A549 (cell line): ENCODE measurements at places on chromosomes 16 and 17.

DNA sequence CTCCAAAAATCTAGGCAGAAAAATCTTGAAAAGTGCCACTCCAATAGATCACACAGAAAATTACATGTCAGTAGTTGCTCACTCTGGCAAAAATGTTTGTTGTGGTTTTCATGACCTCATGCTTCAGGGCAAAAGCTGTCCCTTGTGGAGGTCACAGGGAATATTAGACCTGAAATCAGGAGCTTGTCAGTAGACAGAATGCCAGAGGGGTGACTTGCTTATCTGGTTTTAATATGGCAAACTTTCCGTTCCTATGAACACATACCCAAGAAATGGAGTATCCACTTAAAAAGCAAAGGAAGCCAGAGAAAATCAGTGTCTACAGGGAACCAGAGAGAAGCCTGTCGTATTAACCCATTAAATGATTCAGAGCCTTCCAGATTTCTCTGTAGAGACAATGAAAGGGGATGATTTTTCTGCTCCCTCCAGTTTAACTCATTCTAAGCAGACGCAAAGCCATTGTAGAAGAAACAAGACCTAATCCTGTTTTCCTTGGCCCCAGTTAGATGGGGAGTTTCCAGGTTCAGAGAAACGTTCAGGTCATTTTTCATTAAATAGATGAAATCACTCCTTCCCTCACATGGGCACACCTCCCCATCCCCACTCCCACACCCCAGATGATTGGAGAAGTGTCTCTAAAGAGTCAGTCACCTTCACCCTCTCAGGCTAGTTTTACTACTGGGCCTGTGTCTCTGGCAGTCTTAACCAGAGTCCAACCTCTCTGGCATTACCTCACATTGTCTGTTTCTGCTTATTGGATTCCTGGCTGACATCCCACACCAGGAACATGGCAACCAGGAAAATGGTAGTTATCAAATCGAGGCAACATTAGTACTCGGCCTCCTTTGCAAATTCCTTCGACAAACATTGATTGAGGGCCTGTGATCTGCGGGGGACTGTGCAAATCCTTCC, 6.0 kb downstream of the SOX9 start:
- peak; percentile 81 for DNase-seq

DNA sequence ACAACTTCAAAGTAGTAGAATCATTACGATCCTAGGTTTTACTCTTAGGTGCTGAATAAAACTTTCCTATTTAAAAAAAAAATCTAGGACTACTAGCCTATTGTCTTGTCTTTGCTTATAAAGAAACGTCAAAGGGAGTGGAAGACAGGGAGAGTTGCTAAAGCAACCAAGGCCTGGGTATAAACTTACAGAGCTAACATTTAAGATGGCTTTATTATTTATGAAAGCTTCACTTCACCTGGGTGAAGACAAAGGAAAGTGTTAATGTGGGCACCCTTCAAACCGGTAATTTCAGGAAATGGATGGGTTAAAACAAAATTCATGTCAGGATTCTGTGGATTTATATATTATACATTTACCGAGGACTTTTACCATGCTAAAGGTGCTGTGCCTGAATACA, 2.5 kb downstream of the DUSP14 start:
- DNase-seq = no peak

DNA sequence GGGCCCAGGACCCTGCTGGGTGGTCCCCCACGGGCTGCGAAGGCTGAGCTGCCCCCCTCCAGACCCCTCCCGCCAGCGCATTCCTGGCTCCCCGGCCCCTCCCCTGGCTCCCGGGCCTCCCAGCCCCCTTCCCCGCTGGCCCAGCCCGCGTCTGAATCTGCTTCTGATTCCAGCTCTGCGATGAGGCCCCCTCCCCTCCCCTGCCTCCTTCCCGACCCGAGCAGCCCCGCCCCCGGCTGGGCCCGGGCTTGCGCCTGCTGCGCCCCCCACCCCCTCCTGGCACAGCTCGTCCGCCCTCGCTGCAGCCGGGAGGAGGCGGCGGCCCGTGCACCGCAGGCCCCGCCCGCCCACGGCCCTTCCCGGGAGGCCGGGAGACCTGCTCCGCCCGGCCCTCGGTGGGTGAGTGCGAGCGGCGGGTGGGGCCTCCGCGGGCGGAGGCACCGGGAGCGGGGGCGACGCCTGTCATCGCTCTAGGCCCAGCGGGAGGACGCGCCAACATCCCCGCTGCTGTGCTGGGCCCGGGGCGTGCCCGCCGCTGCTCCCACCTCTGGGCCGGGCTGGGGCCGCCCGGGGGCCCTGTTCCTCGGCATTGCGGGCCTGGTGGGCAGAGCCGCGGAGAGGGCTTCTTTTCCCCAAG, at the start of gene NTN3:
TSS of gene NTN3 (plus strand) at position 282 of the 637 bp plus-strand sequence. CDS start 405 bp downstream, outside the sequence.
- no peak for DNase-seq

GRCh38 chr16:87469169-87469568, 23.7 kb downstream of the ZCCHC14 start:
- no peak for DNase-seq

DNA sequence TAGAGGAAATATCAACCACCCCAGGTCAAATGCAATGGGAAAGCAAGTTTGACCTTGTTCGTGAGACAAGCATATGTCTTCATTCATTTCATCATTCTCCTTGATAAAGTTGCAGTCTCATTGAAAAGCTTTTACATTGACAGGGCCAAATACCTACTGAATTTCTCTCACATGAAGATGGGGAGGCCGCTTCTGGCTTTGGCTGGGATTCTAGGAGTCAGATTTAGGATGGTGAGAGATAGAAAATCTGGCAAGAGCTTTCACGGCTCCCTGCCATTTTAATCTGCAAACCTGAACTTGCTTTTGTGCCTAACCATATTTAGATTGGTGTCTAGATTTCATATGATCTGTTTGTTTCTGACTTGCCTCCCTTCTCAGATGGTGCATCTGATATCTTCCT, 88.0 kb downstream of the TMEM100 start:
- no peak for DNase-seq

DNA sequence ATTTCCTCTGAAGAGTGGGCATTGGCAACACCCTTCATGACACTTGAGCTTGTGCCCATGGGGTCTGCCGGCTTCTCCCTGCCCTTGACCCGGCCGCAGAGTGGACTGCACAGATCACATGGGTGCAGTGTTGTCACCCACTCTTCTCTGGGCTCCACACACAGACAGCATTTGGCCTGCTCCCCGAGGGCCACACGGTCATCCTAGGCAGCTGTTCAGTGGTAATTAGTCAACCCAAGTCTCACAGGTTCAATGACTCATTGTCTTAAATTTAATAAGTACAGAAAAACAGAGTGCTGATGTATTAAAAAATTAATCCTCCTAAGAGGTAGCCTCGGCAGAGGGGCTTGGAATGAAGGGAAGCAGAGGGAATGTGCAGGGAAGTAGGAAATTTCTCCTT, 204.8 kb downstream of the MSI2 start:
- DNase-seq = no peak

DNA sequence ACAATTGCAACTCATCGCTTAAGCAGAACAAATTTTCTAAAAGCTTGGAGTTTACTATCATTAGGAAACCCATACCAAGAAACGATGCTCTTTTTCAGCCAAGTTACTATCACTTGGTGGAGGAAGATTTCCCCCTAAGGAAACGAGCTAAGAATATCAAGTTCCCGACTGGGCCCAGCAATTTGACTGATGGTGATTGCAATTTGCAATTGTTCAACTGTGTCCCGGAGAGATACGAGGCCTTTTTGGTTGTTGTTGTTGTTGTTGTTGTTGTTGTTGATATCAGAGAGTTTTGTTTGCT, 6.2 kb downstream of the HS3ST3A1 start:
- DNase-seq = no peak

- no peak for DNase-seq
Observed at GRCh38 chr17:66420961-66421371, 118.6 kb downstream of the PRKCA start.

DNA sequence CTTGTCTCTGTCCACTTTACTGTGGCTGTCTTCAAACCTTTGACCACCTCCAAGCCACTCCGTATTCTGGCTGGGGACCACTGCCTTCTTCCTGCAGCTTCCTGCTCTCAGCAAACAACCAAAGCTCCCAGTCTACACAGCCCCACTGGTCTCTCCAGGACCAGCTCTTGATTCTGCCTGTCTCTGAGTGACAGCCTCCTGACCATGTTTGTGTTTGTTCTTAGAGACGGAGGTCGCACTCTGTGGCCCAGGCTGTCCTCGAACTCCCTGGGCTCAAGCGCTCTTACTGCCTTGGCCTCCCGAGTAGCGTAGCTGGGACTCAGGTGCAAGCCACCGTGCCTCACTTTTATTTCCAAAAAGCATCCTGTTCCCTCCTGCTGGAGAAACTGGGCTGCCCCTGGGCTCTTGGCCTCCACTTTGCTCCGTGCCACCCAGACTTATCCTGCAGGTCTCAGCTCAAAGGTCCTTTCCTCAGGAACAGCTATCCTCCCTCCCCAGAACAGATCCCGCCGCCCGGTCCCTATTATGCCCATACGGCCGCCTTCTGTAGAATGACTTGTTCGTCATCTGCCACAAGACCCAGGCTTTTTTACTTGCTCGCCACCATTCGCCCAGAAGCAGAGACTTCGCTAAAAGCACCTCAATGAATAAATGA, 9.1 kb downstream of the MNT start:
- no peak for DNase-seq

GRCh38 chr17:78707016-78707415, 75.1 kb downstream of the CYTH1 start:
- DNase-seq = no peak

DNA sequence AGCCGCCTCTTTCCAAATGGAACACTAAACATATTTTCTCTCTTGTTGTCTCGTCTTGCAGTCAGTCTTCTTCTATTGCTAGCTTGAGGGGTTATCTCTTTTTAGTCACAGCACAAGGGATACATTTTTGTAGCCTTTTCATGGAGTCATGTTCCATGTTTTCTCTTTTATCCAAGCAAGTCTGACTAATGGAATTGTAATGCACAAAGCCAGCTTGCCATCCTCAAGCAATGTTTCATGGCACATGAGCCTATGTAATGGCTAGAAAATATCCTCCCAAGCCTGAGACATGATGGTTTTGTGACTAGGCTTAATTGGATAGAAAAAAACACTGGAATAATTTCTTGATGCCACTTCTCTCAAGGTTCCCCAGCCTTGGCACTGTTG, 414.6 kb upstream of the GOT2 start:
- no peak for DNase-seq

DNA sequence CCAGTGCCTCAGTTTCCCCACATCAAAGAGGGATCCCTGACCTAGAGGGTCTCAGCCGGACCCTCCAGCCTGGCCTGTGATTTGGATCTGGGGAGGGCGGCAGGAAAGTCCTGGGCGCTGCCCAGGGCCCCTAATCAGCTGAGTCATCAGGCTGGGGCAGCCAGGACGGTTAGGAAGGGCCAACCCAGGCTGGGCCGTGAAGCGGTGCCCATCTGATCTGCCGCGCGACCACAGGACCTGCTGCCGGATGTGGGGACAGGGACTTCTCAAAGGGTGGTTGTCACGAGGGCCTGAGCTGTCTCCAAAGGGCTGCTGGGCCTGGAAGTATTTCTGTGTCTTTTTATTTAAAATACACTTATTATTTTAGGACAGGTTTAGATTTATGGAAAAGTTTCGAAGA, 4.4 kb downstream of the TPSAB1 start:
- no peak for DNase-seq

DNA sequence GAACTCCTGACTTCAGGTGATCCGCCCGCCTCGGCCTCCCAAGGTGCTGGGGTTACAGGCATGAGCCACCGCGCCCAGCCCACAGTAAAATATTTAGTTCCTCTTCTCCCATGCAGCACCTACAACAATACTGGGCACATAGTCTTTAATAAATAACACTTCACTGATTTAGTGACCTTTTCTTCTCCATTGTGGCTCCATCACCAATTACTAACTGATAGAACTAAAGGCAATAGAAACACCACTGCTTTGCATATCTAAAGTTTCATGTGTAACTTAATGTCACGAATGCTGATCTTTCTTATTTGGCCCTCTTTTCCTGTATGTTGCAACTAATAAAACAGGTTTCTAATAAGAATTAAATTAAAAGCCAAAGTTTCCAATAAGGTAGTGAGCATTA, 38.9 kb downstream of the TRIM37 start:
- DNase-seq = no peak

- no peak for DNase-seq
Observed at GRCh38 chr16:51849715-51850114, 697.2 kb downstream of the TOX3 start.
